B cell (primary cell): ENCODE measurements at places on chromosomes 12 and 14. TPM values are rescaled to one million over a fixed set of nuclear protein-coding genes. Genes with fewer than 3 reads are reported as not detected.

CSRP2 gene
- 0.44 TPM in 1 of 2 replicates, not detected in the other for total RNA-seq

GUCY2C gene
- 0.29 and 0.37 TPM in 2 replicates for total RNA-seq

ANKLE2 gene
- 148 and 158 TPM in 2 replicates for total RNA-seq

ESR2 gene
- 87.8 and 98.7 TPM in 2 replicates for total RNA-seq

CACNA1C gene
- total RNA-seq = 0.02 and 0.10 TPM in 2 replicates

COL2A1 gene
- total RNA-seq = not detected in 2 replicates

PAWR gene
- 90.1 and 110 TPM in 2 replicates for total RNA-seq

RASSF9 gene
- total RNA-seq = not detected in 2 replicates

GARIN6 gene
- total RNA-seq = not detected in 2 replicates

PROX2 gene
- total RNA-seq = 0.07 TPM in 1 of 2 replicates, not detected in the other

OTOGL gene
- total RNA-seq = not detected in 2 replicates

SLC24A4 gene
- not detected in 2 replicates for total RNA-seq

MIPOL1 gene
- total RNA-seq = 0.07 and 0.17 TPM in 2 replicates

ADAM20 gene
- total RNA-seq = 2.3 and 2.7 TPM in 2 replicates

CHGA gene
- total RNA-seq = not detected in 2 replicates

A2M gene
- total RNA-seq = not detected in 2 replicates

PLCZ1 gene
- total RNA-seq = not detected in 2 replicates

CELA1 gene
- not detected in 2 replicates for total RNA-seq

CPNE6 gene
- not detected in 2 replicates for total RNA-seq

CLEC2A gene
- total RNA-seq = not detected in 2 replicates

INHBC gene
- 0.17 TPM in 1 of 2 replicates, not detected in the other for total RNA-seq

RAPGEF3 gene
- 5.2 and 5.4 TPM in 2 replicates for total RNA-seq

SLC38A4 gene
- not detected in 2 replicates for total RNA-seq

GLIPR1L1 gene
- total RNA-seq = not detected in 2 replicates

TDRD9 gene
- 2.4 and 3.4 TPM in 2 replicates for total RNA-seq

IKZF4 gene
- total RNA-seq = 7.6 and 8.9 TPM in 2 replicates

TAS2R50 gene
- total RNA-seq = 1.9 and 2.0 TPM in 2 replicates

CCDC196 gene
- total RNA-seq = not detected in 2 replicates

RERGL gene
- total RNA-seq = not detected in 2 replicates

SLC6A12 gene
- total RNA-seq = not detected in 2 replicates

FOXA1 gene
- not detected in 2 replicates for total RNA-seq

GPRC5D gene
- 0.47 and 0.92 TPM in 2 replicates for total RNA-seq

SYNDIG1L gene
- total RNA-seq = not detected in 2 replicates

POTEG gene
- total RNA-seq = not detected in 2 replicates

IL23A gene
- total RNA-seq = 18.5 and 20.5 TPM in 2 replicates

PLEKHH1 gene
- 0.15 and 0.17 TPM in 2 replicates for total RNA-seq

PLEKHG7 gene
- 23.2 and 26.7 TPM in 2 replicates for total RNA-seq

TNFAIP2 gene
- total RNA-seq = 1.5 and 1.9 TPM in 2 replicates

CATSPERB gene
- total RNA-seq = 0.12 TPM in 1 of 2 replicates, not detected in the other

LRRC10 gene
- not detected in 2 replicates for total RNA-seq

LRP6 gene
- total RNA-seq = 2.8 TPM in 2 replicates

BEGAIN gene
- total RNA-seq = not detected in 2 replicates

VSX2 gene
- total RNA-seq = not detected in 2 replicates

SPTSSA gene
- total RNA-seq = 6.4 and 6.9 TPM in 2 replicates

CLEC1A gene
- not detected in 2 replicates for total RNA-seq
